ENCODE measurements at places on chromosomes 12 and 14.

DNA sequence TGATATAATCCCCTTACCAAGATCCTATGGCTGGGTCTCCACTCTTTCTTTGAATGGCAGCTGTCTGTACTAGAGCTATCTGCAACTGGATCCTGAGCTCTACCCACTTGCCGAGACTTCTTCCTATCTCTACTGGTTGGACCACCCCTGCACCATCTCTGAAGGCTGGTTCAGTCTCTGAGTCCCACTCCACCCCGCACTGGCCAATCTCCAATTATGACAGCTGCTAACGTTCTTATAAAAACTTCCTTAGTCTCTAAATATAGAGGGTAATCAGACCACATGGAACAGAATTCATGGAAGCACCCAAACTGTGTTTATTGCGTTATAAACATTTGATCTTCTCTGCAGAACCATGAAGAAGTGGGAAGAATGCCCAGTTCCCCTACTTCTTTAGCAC lies 186.6 kb upstream of the EEA1 start:
- no peak for DNase-seq

DNA sequence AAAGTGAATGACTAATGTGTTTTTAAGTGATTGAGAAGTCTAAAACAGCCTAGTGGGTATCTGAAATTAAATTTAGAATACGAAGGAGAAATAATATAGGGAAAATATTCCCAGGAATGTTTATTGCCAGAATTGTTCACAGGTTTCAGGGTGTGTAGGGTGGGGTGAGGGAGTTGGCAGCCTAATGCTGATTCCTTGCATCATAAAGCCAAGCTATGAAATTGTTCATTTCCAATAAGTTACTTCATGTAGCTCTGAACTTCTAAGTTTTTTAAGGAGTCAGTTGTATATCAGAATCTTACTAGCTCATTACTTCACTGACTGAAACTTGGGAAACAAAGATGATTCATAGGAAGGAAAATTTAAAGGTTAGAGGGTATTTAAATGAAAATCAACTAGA lies 56.4 kb downstream of the RAB35 start:
- DNase-seq: no peak

DNA sequence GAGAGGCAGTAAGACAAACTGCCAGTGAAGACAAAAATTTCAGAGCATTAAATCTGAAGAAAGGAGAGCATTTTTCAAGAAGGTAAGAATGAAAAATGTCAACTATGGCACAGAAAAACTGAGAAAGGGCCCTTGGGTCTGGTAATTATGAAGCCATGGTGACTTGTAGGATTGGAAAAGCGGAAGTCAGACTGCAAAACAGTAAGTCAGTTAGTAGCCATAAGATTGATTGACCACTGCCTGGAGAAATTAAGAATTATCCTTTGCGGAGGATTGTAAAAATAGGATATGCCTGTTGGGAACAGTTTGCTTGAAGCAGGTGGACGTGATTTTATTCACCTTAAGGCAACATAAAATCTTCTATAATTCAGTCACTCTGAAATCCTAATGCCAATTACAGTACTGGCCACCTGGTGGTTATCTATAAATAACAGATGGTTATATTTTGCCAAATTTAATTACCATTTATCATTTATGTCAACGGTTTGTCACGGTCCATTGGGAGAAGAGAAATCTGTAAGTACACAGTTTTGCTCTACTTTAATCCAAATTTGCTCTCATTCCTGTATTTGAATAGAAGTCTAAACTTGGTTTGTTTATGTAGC lies 127.1 kb upstream of the CNTN1 start:
- DNase-seq: no peak

DNA sequence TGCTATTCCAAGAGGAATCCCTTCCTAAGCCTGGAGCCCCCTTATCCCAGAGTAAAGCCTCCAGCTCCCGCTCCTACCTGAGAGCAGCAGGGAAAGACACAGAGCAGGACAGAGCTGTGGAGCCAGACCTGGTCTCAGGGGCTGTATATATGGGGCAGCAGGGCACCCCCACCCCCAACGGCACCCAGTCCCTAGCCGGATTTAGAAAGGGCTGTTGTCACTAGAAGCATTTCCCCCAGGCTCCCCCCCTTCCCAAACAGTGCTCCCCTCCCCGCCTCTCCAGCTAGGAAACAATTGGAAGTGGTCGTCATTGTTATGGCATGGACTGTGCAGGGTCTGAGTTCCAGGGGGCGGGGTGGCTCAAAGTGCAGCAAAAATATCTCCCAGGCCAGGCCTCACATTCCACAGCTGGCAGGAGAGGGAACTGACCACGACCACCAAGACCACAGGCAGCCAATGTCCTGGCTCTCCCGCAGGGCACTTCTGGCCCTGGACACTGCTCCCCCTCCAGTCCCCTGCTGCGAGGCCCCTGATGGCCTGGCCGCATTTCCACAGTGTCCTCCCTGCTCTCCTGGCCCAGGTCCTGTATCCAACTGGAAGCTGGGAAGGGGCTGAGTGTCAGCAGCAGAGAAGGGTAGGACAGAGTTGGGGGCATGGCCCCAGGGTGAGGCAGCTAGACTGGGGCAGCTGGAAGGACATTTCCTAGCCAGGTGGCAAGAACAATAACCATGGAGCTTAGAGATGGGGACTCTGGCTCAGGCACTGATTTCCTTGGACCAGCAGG lies at the start of gene MYH7:
Gene MYH7, minus strand, starts transcription at position 118 of the 784 bp plus-strand sequence. CDS start 1,928 bp downstream, outside the sequence.
- no peak for DNase-seq

DNA sequence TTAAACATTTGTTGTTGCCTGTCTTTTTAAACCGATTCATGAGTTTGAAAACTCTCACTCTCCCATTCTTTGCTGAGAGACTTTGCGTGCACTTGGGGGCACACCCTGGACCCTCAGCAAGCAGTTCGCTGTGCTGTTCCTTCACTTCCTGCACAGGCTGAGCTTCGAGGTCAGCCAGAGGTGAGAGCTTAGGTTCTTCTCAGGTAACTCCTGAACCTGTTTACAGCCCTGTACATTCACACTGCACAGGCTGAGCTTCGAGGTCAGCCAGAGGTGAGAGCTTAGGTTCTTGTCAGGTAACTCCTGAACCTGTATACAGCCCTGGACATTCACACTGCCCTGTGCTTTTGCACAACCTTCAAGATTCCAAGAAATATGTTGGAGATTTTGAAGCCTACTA lies 9.8 kb upstream of the CLECL1 start:
- DNase-seq: peak; percentile 30

All from activated CD4-positive, alpha-beta T cell treated with anti-CD3 and anti-CD28 coated beads, Interleukin-2, amount 50 U/mL, for 1 hour (primary cell).